ENCODE measurements at places on chromosomes 4 and X.

DNA sequence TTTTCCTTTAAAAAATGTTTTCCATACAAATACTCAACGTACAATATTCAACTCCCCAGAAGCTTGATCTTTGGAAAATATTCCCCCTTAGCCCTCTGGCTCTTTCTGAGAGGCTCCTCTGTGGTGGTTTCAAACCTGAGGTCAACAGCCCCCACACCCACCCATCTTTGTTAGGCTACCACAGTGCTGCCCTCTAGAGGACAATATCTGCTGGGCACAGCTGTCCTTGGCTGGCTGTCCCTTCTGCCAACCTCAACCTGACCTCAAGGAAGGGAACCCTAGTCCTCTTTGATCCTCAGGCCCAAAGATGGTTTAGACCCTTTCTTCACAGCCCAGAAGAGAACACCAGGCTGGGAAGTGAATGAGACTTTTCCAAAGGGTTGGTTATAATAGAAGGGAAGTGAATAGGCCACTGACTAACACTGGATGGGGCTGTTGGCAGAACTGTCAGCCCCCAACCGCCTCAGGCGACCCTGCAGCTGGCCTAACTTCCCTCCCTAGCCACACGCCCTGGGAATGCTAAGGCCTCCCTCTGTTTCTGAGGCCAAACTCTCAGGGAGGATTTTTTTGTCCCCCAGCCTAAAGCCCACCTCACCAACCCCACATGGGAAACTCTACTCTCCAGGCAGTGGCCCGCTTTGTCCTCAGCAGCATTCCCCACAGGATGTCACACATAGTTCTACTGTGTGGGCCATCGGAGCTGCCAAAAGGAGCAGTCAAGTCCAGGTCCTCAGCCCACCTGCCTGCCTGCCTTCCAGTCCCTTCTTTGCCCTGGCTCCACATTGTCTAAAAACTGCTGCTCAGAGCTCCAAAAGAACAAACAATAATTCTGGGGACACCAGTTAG lies 34.3 kb downstream of the NYX start:
- no peak for DNase-seq

DNA sequence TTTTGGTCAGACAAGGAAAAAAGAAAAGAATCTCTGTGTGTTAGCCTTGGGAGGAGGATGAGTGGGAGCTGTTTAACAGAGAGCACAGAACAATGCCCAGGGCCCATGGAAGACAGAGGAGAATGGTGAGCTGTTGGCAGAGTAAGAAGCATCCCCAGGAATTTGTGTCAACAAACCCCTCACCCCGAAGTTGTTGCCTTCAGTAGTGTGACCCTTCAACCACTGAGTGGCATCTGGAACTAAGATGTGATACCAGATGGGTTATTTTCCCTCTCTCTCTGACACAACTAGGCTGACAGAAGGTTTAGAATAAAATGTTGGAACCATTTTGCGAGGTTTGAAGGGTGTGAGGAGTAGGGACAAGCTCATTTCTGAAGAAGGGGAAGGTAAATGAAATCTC lies 25.1 kb downstream of the IGSF1 start:
- no peak for DNase-seq

GRCh38 chr4:175139205-175139604 lies 221.0 kb downstream of the ADAM29 start:
- DNase-seq, result no peak

DNA sequence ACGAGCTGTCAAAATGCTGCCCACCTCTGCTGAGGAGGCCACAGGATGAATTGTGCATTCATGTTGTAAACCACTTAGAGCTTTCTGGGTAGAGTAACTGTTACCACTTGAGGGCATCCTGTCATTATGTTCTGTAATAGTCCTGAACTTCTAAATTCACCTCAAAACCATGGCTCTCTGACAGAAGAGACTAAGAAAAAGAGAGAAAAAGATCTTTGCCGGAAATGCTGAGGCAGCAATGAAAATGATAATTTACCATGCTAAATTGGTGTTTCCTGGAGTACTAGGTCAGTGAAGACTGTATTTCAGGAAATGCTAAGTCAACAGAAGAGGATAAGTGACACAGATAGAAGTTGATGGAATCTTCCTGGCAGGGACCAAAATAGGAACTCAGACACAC lies 942.3 kb upstream of the SLIT2 start:
- no peak for DNase-seq

DNA sequence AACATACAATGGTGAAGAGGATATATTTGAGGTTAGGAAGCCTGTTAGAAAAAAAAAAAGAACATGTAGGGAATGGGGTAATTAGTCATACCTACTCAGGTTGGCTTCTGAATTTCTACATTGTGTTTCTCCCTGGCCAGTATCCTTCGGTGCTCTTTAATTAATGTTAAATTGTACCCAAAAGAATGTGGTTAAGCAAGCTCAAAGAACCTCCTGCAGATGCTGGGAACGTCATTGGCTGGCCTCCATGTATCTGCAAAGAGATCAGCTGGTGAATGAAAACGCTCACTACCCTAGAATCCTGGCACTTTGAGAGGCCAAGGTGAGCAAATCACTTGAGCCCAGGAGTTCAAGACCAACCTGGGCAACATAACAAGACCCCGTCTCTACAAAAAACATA lies 942.3 kb upstream of the PRKX start:
- no peak for DNase-seq

DNA sequence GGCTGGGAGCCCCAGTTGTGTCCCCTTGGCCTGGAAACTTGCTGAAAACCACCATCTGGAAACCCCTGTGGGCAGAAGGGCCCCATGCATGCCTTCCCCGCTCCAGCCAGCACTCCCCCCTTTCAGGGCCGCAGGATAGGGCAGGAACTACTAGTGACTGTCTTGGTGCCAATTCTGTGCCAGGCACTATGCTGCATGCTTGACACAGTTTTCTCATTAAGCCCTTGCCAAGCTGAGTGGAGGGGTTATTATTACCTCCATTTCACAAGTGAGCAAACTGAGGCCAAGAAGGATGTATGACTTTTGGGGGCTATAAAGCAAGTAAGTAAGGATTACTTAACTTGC lies 73.6 kb upstream of the PJA1 start:
- no peak for DNase-seq

- no peak for DNase-seq
These were observed 50.7 kb upstream of the MAOA start for GRCh38 chrX:43605351-43605750.

- no peak for DNase-seq
These were observed 37.5 kb downstream of the USP9X start for GRCh38 chrX:41122664-41123257.

DNA sequence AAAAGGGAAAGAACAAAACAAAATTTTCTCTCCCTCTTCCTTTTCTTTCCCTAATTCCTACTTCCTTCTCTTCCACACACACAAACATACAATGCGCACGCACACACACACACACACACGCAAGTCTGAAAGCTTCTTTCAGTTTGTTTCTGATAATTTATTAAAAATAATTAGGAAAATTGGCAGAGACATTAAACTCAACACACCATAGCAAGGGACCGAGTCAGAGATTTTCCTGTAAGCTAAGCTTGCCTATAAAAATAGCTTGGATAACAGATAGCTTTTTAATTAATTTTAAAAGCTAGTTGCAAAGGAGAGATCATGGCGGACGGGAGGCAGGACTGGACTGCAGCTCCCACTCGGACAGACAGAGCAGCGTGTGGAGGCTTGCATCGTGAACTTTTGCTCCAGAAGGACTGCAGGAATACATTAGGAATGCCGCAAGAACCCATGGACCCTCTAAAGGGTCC lies 92.6 kb upstream of the MAPK10 start:
- no peak for DNase-seq

GRCh38 chrX:17359500-17359899 lies 15.5 kb upstream of the NHS start:
- no peak for DNase-seq

- DNase-seq, result no peak
These were observed 174.4 kb downstream of the MSL3 start for GRCh38 chrX:11932423-11932822.

DNA sequence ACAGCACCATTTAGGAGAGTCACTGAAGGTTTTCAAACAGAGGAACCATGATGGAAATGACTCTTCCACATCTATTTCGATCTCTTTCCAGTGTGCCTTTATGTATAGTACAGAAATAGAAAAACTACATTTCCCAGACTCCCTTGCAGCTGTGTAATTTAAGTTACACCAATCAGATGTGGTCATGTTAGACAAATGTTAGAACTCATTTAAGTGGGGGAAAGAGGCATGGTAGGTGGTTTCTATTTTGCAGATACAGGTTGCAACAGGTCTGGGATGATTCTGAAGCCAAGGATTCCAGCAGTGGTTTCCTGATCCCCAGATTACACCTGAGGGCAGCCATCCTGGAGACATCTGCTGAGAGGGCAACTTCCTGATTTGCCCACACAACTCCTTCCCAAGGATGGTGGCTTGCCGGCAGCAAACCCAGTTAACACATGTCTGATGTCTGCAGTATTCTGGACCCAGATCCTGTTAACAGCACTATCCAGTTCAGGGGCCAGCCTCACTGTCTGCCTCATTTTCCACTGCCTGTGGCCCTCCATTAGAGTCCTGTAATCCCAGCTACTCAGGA lies 38.7 kb upstream of the PDK3 start:
- no peak for DNase-seq

DNA sequence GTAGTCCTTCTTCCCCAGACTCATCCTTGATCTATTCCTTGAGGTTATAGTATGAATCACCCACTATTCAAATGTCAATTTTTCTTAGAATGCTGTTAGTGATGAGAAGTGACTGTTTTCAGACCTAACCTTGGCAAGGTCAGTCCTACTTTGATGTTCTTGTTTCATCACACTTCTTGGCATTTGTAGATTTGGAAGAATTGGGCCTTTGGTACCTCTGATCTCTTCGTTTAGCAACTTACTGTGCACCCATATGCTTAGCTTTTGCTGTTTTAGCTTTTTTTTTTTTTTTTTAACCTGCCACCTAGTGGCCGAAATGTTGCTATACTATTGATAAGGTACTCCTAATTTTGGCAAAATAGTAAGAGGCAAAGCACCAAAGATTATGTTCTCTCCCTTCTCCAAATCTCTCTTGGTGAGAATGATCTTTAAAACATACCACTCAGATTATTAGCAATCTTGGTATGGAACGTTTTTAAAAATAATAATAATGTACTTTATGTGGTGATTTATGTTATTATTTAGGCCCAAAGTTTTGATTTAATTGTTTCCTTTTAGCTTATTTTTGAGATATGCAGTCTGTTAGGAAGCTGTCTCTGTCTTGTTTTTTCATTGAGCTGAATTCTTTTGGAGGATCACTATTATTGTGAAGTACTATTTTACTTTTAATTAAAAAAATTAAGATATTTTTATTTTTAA lies 16.6 kb downstream of the DCK start:
- DNase-seq, result no peak
